ENCODE measurements at places on chromosomes 12 and 14. TPM values are rescaled to one million over a fixed set of nuclear protein-coding genes. Genes with fewer than 3 reads are reported as not detected.

Gene TRPV4
- not detected for total RNA-seq

Gene DLK1
- not detected for total RNA-seq

Gene LMNTD1
- total RNA-seq, result not detected

Gene MMAB
- total RNA-seq, result 42.8 TPM

Gene GRIN2B
- total RNA-seq, result not detected

Gene TMEM253
- not detected for total RNA-seq

Gene ANO4
- total RNA-seq, result not detected

Gene EPS8
- 1.0 TPM for total RNA-seq

Gene NKX2-8
- total RNA-seq, result not detected

Gene KRT75
- total RNA-seq, result not detected

Gene MEG3
- not detected for total RNA-seq

Gene LALBA
- total RNA-seq, result not detected

Gene ADGRD1
- total RNA-seq, result not detected

Gene FOXA1
- not detected for total RNA-seq

Gene C12orf50
- not detected for total RNA-seq

Data from activated CD8-positive, alpha-beta T cell treated with anti-CD3 and anti-CD28 coated beads, Interleukin-2, amount 10 ng/mL, durations not matched to agents 7 days and 5 days (primary cell).